ENCODE measurements at places on chromosomes 16 and 17.

GRCh38 chr17:1966274-1967086 lies 58.7 kb downstream of the RTN4RL1 start:
- no peak for DNase-seq

- DNase-seq, result no peak
These were observed 216.1 kb downstream of the ABCC12 start for GRCh38 chr16:47939680-47940079.

DNA sequence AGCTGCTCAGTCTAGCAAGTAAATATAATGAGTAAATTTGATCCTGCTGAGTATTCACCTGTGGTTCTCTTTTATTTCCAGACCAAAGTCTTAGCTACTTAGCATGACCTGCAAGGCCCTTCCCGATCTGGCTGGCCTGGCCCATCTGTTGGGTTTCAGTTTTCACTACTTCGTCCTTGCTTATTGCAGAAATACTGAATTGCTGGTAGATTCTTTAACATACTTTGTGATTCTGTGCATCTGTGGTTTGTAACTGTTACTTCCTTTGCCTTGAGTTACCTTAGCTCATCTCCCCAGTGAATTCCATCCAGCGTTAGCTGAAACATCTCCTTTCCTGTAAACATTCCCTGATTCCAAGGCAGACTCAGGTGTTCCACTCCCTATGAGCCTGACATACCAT lies 131.1 kb downstream of the PHKB start:
- DNase-seq, result no peak

GRCh38 chr17:68462381-68463210 lies 5.3 kb upstream of the WIPI1 start:
- peak; percentile 89 for DNase-seq

DNA sequence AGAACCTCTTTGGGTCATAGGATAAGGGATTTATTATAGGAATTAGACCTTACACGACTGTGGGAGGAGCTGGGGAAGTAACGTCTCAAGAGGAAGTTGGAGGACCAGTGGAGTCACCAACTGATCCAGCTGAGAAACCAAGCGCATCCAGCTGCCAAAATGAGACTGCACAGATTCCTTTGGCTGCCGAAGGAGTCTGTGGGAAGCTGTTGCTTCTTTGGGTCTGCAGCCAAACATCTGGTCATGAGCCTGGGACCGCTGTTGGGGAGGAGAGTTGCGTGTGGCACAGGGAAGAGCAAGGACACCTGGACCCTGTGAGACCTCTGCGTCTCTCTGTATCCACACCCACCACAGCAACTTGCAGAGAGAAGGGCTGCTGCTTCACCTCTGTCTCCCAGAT lies 2.4 kb upstream of the NACA2 start:
- peak; percentile 32 for DNase-seq

DNA sequence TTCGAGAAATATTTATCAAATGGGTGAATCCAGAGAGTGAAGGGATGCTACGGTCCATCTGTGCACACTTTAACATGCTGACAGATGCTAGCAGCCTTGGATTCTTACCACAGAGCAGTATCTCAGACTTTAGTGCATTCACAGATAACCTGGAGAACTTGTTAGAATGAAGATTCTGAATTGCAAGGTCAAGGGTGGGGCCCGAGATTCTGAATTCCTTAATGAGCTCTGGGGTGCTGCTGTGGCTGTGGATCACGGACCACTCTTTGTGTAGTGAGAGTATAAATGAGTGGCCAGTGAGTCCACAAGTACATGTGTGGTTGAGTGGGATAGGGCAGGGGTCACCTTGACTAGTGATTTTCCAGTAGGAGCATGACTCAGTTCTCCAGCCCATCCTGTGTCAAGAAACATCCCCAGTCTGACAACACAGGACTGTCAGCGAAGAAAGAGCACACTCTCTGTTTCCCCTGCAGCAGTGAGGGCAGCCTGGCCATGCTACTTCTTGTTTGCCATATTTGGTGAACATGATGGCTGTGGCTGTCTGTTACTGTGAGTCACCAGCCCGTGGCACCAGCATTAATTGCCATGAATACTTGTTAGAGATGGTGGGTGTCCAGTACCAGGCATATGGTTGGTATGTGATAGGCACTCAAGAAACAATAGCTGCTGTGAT lies 13.0 kb upstream of the SALL1 start:
- no peak for DNase-seq

GRCh38 chr16:4803401-4803844 lies 990 bp upstream of the ROGDI start:
- peak; percentile 53 for DNase-seq

DNA sequence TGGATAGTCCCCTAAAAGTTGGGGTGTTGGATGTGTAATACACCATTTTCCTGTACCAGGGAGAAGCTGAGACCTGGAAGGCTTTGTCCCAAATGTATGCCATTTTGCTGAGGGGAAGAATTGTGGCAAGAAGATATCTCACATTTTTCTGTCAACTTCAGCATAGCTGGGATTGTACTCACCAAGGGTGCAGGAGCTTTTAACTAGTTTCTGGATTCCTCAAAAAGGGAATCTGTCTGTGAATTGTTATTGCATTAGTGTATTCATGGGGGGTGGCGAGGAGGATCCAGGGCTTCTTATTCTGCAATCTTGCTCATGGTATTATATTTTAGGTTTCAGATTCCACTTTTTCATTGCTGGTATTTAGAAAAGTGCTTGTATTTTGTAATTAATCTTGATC lies 208.2 kb upstream of the MYOCD start:
- DNase-seq, result no peak

GRCh38 chr17:49101054-49101534 lies 31.5 kb upstream of the B4GALNT2 start:
- DNase-seq, result peak; percentile 96

DNA sequence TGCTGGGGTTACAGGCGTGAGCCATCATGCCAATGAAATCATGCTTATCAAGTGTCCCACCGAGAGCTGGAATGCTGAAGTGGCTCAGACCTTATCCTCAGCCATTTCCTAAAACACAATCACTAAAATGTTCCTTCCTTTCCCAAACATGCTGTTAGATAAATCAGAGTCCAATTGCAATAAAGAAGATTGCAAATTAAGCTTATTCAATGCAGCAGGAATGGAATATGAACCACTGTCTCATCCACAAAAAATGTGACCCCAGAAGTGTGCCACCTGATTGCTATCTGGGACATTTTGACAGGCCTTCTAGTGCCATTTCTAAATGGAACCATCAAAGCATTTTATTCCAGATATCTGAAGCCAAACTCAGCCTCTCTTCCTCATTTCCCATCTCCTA lies 205.5 kb upstream of the CDH11 start:
- no peak for DNase-seq

DNA sequence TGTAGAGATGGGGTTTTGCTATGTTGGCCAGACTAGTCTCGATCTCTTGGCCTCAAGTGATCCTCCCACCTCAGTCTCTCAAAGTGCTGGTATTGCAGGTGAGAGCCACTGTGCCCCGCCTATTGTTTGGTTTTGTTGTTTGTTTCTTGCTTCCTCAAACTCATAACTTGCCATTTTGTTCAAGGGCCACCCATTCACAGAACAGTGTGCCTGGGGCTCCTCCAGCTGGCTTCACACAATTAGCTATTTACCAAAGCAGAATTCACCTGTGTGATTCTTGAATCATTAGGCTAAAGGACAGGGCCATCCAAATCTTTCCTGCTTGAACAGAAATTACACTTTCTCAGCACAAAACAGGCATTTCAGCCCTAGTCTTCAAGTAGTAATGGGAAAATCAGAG lies 7.2 kb downstream of the ABHD15 start:
- DNase-seq, result no peak

DNA sequence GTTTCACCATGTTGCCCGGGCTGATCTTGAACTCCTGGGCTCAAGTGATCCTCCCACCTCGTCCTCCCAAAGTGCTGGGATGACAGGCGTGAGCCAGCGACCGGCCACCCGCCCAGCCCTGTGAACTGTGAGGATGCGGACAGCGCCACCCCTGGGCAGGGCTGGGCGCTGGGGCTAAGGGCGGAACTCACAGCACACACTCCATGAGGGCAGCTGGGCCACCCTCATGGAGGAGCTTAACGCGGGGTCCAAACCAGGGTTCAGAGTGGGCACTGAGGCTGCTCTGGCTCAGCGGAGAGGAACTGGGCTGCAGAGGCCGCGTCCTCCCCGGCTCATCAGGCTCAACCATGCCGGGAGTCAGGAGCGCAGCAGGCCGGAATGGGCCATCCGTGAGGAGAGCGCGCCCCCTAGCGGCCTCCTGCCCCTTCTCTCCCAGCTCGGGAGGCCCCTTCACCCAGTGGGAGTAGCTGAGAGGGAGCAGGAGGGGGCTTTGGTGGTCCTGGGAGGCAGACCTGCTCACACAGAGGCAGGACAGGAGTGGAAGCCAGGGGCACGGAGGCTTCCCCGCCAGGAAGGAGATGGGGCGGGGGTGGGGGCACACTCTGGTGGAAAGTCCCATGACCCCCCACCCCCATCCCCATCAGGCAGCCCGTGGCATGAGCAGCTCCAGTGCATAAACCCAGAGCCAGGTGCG lies 13.8 kb downstream of the CORO7 start:
- DNase-seq, result peak; percentile 76

- DNase-seq, result no peak
These were observed 537.9 kb upstream of the CDH11 start for GRCh38 chr16:65659758-65660157.

DNA sequence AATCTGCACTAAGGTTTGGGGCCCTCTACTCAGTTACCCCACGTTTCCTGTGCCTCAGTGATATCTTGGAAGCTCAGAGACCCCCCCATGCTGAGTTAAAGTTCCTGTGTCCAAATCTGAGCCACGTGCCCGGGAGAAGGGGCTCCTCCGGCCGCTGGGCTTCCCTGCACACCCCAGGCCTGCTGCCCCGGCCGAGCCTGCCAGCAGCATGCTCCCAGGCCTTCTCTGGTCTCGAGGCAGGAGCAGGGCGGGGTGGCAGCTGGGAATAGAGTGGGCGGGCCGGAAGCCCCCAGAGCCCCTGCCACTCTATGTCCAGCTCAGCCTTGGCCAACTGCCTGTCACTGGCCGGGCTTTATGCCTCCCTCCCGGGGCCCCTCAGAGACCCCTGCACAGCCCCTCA lies 5.6 kb upstream of the VASN start:
- DNase-seq, result no peak

DNA sequence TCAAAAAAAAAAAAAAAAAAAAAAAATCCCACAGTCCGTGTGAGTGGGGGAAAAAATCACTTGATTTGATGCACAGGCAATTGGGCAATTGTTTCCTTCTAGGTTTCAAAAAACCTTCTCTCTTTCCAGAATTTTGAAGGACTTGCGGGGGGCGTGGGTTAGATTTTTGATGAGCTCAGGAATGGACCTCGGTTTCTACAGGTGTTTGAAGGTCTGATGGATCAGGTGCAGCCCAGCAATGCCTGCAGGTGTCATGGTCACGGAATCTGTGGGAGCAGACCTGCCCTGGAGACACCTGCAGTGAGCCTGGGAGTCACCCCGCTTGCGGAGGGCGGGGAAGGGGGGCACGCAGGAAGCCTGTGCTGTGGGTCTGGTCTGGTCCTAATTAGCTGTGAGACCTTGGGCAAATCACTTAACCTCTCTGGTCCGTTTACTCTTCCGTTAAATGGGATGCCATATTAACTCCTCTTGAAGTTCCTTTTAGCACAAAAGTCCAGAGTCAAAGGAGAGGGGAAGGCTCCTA lies 174.2 kb downstream of the IRF8 start:
- no peak for DNase-seq

DNA sequence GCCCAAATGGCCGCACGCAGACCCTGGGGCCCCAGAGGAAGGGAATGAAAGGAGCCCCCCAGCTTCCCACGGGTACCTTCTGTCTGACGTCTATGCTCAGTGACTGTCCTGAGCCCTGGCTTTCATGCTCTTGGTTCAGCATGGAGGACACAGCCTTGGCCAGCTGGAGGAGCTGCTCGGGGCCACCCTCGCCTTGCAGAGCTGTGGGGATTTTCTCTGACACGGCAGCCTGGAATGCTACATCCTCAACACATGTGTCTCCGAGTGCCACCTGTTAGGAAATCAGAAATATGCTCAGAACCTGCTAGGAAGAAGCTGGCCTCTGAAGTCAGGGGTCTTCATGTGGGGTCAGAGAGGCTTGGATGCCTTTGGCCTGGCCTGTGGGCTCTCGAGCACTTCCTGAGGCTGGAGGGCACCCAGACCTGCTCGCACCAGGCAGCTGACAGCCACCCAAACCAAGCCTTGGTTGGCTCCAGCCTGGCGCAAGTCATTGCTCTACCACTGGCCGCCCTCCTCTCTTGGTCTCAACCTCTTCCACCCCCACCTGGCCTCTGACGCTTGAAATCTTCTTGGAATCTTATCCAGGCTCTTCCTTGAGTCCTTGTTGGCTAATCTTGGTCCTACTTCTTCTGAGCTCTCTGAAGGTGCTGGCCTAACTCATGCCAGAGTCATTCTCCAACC lies 63.7 kb upstream of the BCO1 start:
- DNase-seq, result peak; percentile 23

GRCh38 chr16:84511831-84512230 lies 7.4 kb upstream of the MEAK7 start:
- no peak for DNase-seq

DNA sequence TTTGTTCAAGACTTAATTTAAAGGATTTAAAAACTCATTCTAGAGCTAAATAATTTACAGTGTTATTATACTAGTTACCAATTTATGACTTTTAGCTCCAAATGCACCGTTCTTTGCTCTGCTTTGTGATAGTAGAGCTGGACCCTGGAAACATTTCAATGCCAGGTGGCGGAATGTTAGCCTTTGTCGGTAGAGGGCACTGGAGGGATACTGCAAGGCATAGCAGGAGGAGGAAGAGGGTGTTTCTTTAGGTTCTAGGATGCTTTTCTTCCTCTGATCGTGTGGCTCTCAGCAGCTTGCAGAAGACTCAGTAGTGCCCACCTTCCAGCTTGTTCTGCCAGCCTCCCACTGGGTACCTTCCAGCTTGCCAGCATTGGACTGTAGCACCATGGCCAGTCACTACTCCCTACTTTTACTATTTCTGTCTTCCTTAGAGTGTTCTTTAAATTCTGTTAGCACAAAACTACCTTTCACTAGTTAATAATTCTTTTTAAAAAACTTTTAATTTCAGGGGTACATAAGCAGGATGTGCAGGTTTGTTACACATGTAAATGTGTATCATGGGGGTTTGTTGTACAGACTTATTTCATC lies 325.3 kb downstream of the UTP18 start:
- no peak for DNase-seq
